ENCODE measurements at places on chromosomes 12 and 14. TPM values are rescaled to one million over a fixed set of nuclear protein-coding genes. Genes with fewer than 3 reads are reported as not detected.

The OR4K17 gene
- total RNA-seq = not detected

The KRT7 gene
- total RNA-seq = 2.1 TPM

The CLSTN3 gene
- 29.0 TPM for total RNA-seq

The KRT85 gene
- not detected for total RNA-seq

The NELL2 gene
- 99.7 TPM for total RNA-seq

The SFSWAP gene
- 47.6 TPM for total RNA-seq

DNA sequence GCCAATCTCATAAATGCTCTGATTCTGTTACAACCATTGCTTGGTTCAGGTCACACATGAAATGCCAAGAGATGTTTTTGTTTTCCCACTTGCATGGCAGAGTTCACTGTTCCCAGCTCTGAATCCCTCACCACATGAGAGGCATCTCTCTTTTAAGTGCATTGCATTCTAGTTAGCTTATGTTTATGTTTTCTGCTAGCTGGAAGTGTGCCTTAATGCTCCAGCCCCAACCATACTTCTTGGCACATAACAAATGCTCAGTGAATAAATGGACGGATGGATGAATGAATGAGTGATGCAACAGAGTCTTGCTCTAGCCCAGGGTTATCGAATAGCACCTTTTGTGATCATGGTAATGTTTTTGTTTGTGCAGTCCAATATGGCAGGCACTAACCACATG lies 197.3 kb downstream of the PPM1H start:
- DNase-seq = no peak
- no peaks in the 10 kb centered on the region for H3K27me3 ChIP-seq
- peaks cover 9% of the 10 kb centered on the region for H3K4me1 ChIP-seq
- no peak overlapping the region for H3K4me3 ChIP-seq

DNA sequence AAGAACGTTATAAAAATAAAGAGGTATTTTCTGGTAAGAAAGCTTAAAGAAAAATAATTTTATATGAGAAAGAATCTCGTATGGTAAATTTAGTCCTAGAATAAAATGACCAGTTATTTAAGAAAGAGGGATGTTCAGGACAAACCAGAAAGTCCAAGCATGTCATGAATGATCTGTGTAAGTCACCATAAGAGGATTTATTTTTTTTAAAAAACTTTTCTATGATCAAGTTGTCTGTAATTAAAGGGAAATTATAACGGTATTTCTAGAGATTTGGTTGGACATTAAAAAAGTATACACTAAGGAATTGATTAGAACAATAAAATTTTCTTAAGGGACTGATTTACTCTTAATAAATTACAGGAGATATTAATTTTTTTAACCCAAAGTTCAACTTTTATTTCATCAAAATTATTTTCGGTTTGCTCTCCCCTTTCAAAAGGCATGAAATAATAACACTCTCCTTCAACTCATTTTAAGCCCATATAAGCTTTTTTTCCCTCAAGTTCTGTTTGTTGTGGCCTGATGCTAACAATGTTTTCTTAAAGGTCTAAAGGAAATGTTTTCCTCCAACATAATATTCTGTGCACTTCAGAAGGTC lies 49.9 kb upstream of the CPSF6 start:
- DNase-seq = no peak
- H3K4me3 ChIP-seq = no peak overlapping the region
- no peaks in the 10 kb centered on the region for H3K4me1 ChIP-seq
- no peaks in the 10 kb centered on the region for H3K27me3 ChIP-seq

DNA sequence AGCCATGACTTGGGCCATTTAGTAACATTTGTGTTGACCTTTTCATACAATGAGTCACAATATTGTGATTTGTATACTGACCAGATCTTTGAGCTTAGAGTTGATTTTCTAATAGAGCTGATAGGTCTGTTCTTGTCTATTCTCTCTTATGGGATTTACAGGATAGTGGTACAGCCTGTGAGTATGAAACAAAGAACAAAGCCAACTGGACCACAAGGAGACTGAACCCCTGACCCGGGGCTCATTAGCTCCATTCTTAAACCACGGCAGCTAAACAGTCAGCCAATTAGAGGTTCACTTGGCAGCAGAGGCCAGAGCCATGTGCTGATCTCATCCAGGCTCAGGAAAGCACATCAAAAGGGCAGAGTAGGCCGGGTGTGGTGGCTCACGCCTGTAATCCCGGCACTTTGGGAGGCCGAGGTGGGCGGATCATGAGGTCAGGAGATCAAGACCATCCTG lies 59.1 kb upstream of the GNPNAT1 start:
- no peaks in the 10 kb centered on the region for H3K36me3 ChIP-seq
- H3K27me3 ChIP-seq = no peaks in the 10 kb centered on the region
- H3K4me3 ChIP-seq = no peak overlapping the region
- no peak for DNase-seq
- no peak overlapping the region for H3K27ac ChIP-seq
- H3K4me1 ChIP-seq = no peaks in the 10 kb centered on the region

DNA sequence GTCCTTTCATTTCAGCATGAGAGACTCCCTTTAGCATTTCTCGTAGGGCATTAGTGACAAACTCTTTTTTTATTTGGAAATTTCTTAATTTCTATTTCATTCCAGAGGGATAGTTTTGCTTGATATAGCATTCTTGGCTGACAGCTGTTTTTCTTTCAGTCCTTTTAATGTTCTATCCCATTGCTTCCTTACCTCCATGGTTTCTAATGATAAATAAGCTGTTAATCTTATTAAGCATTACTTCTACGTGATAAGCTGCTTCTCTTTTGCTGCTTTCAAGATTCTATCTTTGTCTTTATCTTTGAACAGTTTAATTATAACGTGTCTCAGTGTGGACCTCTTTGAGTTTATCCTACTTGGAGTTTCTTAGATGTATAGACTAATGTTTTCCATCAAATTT lies 11.6 kb upstream of the TMEM63C start:
- H3K27me3 ChIP-seq = peaks cover 5% of the 10 kb centered on the region
- DNase-seq = no peak
- H3K4me3 ChIP-seq = no peak overlapping the region
- H3K36me3 ChIP-seq = no peaks in the 10 kb centered on the region

GRCh38 chr14:61893371-61893940 lies 131.2 kb downstream of the SNAPC1 start:
- peaks cover 9% of the 10 kb centered on the region for H3K4me1 ChIP-seq
- H3K4me3 ChIP-seq = no peak overlapping the region
- DNase-seq = no peak
- no peak overlapping the region for H3K27ac ChIP-seq
- no peaks in the 10 kb centered on the region for H3K36me3 ChIP-seq

- no peak overlapping the region for H3K4me3 ChIP-seq
- H3K27ac ChIP-seq = no peak overlapping the region
- no peaks in the 10 kb centered on the region for H3K4me1 ChIP-seq
- H3K36me3 ChIP-seq = no peaks in the 10 kb centered on the region
Measured at GRCh38 chr14:79638672-79639266, 572.5 kb downstream of the DIO2 start.

DNA sequence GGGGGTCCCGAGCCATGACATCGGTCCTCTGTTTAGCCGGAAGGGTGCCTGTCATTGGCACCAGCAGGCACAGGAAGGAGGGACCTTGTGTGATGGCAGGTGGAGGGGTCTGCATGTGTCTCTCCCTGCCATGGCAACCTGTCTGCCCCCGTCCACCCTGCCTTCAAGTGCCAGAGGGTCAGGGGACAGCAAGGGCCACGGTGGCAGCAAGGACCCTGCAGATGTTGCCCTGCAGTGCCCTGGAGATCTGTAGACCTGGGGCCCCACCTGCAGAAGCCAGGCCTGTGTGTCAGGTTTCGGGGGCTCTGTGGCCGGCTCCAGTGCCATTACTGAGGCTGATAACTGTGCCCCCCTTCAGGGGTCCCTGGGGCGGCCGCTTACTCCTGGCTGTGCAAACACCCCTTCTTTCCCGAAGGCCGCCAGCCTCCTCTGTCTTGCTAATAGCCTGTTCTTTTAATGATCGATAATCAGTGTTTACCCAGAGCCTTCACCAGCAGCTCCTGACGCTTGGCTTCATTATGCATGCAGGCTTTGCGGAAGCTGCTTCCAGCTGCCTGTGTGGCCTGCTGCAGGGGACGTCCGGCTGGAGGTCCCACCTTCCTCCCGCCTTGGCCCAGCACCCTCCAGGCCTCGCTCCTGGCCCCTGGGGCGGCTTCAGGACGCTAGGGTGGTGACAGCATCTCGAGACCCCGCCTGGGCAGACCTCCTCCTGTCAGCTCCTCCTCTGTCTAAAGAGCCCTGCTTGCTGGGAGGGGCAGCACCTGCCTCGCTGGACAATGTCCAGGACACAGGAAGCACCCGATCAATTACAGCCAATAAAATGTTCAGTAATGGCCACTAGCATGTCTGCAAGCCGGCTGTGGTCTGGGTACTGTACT lies 153.0 kb downstream of the KIF26A start:
- DNase-seq = no peak
- no peak overlapping the region for H3K4me3 ChIP-seq
- no peaks in the 10 kb centered on the region for H3K36me3 ChIP-seq

- H3K27me3 ChIP-seq = no peaks in the 10 kb centered on the region
- H3K4me3 ChIP-seq = no peak overlapping the region
- peaks cover 68% of the 10 kb centered on the region for H3K4me1 ChIP-seq
- no peak for DNase-seq
- no peak overlapping the region for H3K27ac ChIP-seq
- peaks cover 62% of the 10 kb centered on the region for H3K36me3 ChIP-seq
Measured at GRCh38 chr14:89607453-89607852, 190.4 kb upstream of the FOXN3 start.

GRCh38 chr14:38947343-38947742 lies 155.7 kb downstream of the SEC23A start:
- H3K36me3 ChIP-seq = no peaks in the 10 kb centered on the region
- no peak overlapping the region for H3K27ac ChIP-seq
- no peak overlapping the region for H3K4me3 ChIP-seq
- no peaks in the 10 kb centered on the region for H3K4me1 ChIP-seq

DNA sequence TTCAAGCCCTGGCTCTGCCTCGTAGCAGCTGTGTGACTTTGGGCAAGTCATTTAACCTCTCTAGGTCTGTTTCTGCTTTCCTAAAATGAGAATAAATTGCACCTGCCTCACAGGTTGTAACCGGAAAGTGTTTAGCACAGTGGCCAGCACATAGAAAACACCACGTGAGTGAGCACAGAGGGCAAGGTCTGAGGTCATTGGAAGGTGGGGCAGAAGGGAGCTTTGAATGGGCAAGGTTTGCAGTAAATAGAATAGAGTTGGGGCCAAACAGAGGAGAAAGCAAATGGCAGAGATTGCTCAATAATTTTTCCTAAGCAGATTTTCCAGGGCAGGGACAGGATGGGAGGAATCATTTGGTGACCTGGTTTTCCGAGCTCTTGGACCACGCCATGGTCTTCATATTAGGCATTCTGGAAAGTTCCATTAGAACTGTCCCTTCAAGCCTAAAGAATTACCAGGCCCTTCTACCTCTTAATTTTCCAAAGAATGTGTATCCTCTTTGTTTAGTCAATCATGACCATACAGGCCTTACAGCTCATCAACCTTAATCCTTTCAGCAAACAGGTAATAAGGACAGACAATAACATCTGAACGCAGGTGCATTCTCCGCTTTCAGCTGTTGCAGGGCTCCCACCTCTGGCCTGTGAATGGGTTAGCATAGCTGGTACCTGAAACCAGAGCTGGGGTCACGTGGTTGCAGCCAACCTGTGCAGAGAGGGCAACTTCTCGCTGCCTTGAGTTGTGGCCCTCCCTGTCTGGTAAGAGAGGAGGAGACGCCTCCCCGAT lies 53.8 kb downstream of the VWF start:
- H3K27me3 ChIP-seq = peaks cover 12% of the 10 kb centered on the region
- H3K27ac ChIP-seq = no peak overlapping the region
- peaks cover 35% of the 10 kb centered on the region for H3K4me1 ChIP-seq
- DNase-seq = no peak
- H3K36me3 ChIP-seq = no peaks in the 10 kb centered on the region

GRCh38 chr14:80206351-80207080 lies 4.8 kb downstream of the DIO2 start:
- DNase-seq = no peak
- no peaks in the 10 kb centered on the region for H3K27me3 ChIP-seq
- H3K27ac ChIP-seq = no peak overlapping the region
- H3K36me3 ChIP-seq = no peaks in the 10 kb centered on the region
- H3K4me3 ChIP-seq = no peak overlapping the region
